Astrocyte (in vitro differentiated cells and primary cell): ENCODE measurements at places on chromosomes 3 and 15. TPM values are rescaled to one million over a fixed set of nuclear protein-coding genes. Genes with fewer than 3 reads are reported as not detected.

DNA sequence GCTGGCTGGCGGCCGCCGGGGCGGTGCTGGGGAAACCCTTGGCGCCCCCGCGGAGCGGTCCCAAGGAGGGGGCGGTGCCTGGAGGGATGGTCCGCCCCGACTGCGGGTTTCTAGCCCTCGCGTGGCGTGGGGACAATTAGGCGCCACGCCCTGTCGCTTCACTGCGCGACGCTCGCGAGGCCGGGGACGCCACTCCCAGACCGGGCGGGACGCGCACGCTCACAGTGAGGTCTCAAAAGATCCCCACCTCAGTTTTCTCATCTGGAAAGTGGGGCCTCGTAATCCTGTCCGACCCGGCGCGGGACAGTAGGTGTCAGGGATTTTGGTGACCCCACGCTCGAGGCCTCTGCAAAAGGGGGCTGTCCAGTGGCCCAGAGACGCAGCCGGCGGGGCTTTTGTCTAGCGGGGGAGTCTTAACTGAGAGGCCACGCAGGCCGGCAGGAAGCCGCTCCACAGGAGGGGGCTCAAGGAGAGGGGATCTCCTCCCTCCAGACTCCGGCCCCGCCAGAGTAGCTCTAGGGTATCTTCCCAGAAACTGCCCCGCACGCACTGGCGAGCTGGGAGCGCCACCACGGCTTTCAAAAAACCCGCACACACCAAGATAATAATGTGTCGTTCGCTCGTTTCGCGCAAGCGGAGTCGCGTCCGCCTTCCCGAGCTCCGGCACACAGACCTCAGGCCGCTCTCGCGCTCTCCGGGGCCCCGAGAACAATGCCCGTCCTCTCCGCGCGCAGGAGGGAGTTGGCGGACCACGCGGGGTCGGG lies 710 bp upstream of the CLK3 start:
- no peaks in the 10 kb centered on the region for H3K27me3 ChIP-seq
- H3K27ac ChIP-seq: peak overlapping the region; percentile 83
- H3K4me3 ChIP-seq: peak overlapping the region; percentile 86
- peaks cover 1% of the 10 kb centered on the region for H3K36me3 ChIP-seq
- DNase-seq: peak; percentile 46

DNA sequence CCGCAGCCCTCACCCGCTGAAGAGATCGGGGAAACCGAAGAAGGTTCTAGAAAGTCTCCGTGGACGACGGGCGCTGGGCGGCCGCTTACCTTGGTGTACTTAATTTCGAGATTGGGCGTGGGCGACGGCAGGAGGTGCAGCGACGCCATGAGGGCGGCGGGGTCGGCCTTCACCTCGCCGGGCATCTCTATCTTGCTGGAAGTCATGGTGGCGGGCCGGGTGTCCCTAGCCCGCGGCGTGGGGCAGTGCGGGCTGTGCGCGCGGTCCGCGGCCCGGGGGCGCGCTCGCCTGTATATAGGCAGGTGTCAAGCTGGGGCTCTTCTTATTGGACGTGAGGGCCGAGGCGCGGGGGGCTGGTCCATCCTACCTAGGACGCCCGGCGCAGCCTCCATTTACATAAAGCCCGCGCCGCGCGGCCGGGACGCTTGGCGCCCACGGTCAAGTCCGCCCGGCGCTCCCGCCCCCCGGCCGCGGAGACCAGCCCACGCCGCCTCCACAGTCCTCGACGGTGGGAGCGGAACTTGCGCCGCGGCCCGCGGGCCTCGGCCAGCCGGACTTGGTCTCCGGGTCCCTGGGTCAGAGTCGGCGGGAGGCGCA lies at the start of gene ALDH1A2:
TSS of gene ALDH1A2 (minus strand) at position 267 of the 597 bp plus-strand sequence. CDS start at position 206, 61 bp downstream.
- H3K4me3 ChIP-seq: no peak within 1 kb of the TSS
- H3K27ac ChIP-seq: no peak within 1 kb of the TSS
- H3K36me3 ChIP-seq: no peaks in the 10 kb centered on the region
- peaks cover 69% of the 10 kb centered on the region for H3K27me3 ChIP-seq

DNA sequence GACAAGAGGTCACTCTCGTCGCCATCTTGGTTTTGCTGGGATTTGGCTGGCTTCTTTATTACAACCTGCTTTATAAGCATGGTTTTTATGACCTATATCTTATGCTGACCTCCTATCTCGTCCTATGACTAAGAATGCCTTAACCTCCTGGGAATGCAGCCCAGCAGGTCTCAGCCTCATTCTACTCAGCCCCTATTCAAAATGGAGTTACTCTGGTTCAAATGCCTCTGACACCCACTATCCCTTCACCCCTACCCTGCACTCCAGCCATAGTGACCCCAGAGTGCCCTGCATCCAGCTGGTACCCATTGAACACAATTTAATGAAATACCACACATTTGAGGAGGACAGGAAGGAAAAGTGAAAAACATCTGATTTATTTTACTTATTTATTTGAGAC lies 23.4 kb downstream of the METTL6 start:
- H3K36me3 ChIP-seq: no peaks in the 10 kb centered on the region
- no peak for DNase-seq
- H3K4me3 ChIP-seq: no peak overlapping the region
- no peak overlapping the region for H3K27ac ChIP-seq
- no peaks in the 10 kb centered on the region for H3K4me1 ChIP-seq

- no peak overlapping the region for H3K4me3 ChIP-seq
- H3K27ac ChIP-seq: no peak overlapping the region
- peaks cover 3% of the 10 kb centered on the region for H3K27me3 ChIP-seq
- no peak for DNase-seq
These were observed 36.5 kb upstream of the KLHL6 start for GRCh38 chr3:183591881-183592521.

The SLC24A5 gene
- total RNA-seq: not detected in 2 replicates
